Posterior vena cava (tissue), 2 donors: ENCODE measurements at places on chromosomes 1 and 21. TPM values are rescaled to one million over a fixed set of nuclear protein-coding genes. Genes with fewer than 3 reads are reported as not detected.

The CLDN17 gene
- total RNA-seq, result not detected

The CYP4Z1 gene
- 1.4 TPM for total RNA-seq

The AVPR1B gene
- total RNA-seq, result not detected

The RXRG gene
- 0.56 TPM for total RNA-seq

The KRTAP10-11 gene
- not detected for total RNA-seq

The RASAL2 gene
- 34.8 TPM for total RNA-seq

The FAM163A gene
- total RNA-seq, result not detected

The MTX1 gene
- 20.9 TPM for total RNA-seq

The RHD gene
- total RNA-seq, result not detected

The COL11A1 gene
- 1.00 TPM for total RNA-seq

The FCGR1A gene
- total RNA-seq, result 5.6 TPM

The IL12RB2 gene
- 1.1 TPM for total RNA-seq

The SMCP gene
- not detected for total RNA-seq

DNA sequence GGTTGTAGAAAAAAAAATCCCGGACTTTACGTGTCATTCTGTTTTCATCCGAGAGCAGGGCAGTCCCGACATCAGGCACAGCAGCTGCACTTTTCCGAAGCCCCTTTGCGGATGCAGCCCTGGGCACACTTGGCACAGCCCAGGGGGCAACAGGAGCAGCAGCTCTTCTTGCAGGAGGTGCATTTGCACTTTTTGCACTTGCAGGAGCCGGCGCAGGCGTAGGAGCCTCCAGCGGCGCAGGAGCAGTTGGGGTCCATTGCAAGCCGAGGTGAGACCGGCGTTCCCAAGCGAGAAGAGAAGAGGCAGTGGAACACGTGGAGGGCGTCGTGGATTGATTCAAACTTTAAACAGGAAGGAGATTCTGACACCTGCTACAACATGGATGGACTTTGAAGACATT is at the start of gene MT1HL1:
TSS of gene MT1HL1 (minus strand) at position 326 of the 400 bp plus-strand sequence. CDS start at position 257, 69 bp downstream.
- no peak for DNase-seq

DNA sequence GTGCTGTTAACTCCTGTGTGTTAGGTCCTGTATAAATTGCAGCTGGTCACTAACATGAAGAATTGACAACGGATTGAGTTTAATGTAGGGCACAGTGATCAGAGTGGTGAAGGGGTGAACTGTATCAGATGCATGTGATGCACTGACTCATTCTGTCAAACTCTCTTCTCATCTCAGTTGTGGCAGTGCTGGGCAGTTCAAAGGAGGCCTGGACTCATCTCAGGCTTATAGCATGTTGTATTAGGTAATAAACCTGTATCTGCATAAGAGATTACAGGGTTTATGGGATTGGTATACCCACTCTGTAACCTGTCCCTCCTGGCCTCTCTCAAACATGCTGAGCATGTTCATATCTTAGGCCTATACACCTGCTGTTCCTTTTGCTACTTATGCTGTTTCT is 12.4 kb upstream of the GBP3 start:
- no peak for DNase-seq

DNA sequence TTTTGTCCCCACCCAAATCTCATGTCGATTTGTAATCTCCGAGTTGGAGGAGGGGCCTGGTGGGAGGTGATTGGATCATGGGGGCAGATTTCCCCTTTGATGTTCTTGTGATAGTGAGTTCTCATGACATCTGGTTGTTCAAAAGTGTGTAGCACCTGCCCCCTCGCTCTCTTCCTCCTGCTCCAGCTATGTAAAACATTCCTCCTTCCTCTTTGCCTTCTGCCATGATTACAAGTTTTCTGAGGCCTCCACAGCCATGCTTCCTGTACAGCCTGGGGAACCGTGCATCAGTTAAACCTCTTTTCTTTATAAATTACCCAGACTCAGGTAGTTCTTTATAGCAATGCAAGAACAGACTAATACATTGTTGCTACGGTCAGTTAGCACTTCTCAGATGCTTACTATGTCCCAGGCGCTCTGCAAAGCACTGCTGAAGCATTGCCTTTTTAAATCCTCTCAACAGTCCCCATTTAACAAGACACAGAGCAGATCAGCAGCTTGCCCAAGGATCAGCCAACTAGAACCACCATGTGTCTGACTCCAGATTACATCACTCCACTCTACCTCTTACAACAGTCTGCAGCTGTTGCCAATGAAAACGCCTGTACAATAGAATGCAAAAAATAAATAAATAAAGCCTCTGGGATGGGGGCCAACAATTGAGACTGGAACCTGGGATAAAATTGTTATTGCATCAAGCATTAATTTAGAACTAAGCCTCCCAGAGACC is 52.4 kb upstream of the USP1 start:
- DNase-seq, result no peak

- no peak for DNase-seq
These were observed 626 bp downstream of the CXADR start for GRCh38 chr21:17513214-17514123.

DNA sequence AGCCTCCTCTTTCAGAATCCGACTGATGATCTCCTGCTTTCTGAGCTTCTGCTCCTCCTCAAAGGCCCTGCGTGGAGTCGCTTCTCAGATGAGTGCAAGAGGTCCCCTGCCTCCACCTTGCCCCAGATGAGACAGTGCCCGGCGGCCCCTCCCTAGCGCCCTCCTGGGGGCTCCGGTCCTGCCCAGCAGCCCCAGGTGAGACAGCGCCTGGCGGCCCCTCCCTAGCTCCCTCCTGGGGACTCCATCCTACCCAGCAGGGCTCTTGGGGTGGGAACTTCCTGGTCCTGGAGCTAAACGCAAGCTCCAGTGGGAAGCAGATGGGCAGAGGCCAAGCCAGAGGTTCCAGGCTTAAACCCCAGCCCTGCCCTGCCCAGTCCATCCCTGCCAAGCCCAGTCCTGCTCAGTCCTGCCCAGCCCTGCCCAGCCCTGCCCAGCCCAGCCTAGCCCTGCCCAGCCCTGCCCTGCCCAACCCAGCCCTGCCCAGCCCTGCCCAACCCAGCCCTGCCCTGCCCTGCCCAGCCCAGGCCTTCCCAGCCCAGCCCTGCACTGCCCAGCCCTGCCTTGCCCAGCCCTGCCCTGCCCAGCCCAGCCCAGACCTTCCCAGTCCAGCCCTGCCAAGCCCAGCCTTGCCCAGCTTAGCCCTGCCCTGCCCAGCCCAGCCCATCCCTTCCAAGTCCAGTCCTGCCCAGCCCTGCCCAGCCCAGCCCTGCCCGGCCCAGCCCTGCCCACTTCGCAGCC is 34.6 kb downstream of the CFAP74 start:
- DNase-seq, result no peak

DNA sequence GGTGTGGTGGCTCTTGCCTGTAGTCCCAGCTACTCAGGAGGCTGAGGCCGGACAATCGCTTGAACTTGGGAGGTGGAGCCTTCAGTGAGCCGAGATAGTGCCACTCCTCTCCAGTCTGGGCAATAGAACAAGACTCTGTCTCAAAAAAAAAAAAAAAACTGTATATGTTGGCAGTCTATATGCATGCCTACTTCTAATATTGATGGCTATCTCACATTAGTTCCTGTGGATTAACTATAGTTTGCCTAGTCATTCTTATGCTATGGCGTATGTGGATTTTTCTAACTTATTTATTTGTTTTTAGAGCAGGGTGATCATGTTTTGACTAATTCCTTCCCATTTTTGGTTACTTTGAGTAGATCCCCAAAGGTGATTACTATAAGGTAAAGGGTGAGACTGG is 9.4 kb downstream of the GSTM1 start:
- DNase-seq, result no peak

GRCh38 chr21:43974791-43975468 is 37.2 kb upstream of the TRAPPC10 start:
- no peak for DNase-seq

GRCh38 chr1:8493916-8494540 is 176.1 kb downstream of the SLC45A1 start:
- no peak for DNase-seq

- no peak for DNase-seq
These were observed 865 bp upstream of the PTPN22 start for GRCh38 chr1:113872219-113872935.

DNA sequence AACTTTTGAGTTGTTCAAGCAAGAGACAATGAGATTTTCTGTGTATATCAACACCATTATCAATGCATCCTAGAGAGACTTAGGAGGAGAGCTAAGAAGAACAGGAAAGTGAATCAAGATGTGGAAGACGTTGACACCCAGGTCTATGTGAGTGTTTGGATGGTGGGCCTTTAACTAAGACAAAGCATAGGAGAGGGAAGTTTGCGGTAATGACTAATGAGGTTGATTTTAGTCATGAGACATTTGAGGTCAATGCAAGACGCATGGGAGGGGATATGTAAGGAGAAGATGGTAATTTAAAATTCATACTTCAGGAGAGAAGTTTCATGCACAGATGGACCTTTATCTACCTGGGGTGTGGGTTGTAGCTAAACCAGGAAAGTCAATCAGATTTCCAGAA is 269.6 kb downstream of the VAV3 start:
- no peak for DNase-seq

DNA sequence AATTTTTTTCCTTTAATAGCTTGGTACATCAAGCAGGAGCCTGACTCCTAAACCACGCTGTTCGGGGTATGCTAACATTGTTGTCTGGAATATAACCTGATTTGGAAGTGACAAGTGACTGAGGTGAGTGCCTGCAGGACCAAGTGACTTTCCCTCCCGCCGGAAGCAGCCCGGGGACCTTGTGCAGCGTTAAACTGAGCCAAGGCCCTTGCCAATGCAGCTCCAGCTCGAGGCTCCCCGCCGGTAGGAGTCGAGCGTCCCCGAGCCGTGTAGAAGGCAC is 716 bp upstream of the MTARC1 start:
- no peak for DNase-seq

DNA sequence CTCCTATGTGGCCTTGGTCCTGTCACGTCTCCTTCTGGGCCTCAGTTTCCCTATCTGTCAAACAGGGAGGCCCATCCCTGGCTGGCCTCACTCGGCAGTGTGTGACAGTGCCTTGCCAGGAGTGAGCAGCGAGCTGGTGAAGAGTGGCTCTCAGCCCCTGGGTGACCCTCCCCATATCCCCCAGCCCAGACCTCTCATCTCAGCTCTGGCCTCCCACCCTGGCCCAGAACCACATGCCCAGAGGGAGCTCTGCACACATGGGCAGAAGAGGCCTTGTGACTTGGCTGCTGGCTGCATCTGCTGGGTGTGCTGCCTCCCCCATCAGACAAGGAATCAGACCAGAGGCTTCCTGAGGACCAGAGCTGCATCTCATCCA is 19.5 kb upstream of the PADI1 start:
- DNase-seq, result peak; percentile 35

DNA sequence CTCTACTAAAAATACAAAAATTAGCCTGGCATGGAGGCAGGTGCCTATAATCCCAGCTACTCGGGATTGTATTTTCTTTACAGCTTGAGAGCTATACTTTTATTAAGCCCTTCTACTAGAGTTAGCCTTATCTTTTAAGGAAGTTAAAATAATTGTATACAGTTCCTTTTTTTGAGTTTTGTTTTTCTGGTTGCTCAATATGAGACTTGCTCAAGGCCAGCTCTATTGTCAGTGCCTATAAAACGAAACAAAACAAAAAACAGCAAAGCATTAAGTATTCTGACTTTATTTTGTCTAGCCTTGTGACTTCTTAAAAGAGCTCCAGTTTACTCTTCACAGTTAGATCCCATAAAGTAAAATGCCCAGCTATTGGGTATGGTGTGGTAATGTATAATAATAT is 17.2 kb downstream of the PKN2 start:
- DNase-seq, result no peak

DNA sequence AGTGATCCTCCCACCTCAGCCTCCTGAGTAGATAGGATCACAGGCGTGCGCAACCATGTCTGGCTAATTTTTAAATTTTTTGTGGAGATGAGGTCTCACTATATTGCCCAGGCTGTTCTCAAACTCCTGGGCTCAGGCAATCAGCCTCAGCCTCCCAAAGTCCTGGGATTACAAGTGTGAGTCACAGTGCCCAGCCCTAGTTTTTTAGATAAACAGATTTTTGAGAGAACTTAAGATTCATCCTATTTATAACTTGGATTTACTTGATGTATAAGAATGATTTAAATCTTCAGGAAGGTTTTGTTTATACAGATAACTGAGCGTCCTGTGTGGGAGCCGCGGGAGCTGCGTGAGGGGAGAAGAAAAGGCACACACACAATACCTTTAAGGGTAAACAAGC is 26.2 kb downstream of the HEYL start:
- no peak for DNase-seq

GRCh38 chr1:20093303-20093702 is 23.3 kb downstream of the PLA2G5 start:
- DNase-seq, result no peak

- no peak for DNase-seq
These were observed 35.5 kb downstream of the IGFN1 start for GRCh38 chr1:201226178-201226514.

DNA sequence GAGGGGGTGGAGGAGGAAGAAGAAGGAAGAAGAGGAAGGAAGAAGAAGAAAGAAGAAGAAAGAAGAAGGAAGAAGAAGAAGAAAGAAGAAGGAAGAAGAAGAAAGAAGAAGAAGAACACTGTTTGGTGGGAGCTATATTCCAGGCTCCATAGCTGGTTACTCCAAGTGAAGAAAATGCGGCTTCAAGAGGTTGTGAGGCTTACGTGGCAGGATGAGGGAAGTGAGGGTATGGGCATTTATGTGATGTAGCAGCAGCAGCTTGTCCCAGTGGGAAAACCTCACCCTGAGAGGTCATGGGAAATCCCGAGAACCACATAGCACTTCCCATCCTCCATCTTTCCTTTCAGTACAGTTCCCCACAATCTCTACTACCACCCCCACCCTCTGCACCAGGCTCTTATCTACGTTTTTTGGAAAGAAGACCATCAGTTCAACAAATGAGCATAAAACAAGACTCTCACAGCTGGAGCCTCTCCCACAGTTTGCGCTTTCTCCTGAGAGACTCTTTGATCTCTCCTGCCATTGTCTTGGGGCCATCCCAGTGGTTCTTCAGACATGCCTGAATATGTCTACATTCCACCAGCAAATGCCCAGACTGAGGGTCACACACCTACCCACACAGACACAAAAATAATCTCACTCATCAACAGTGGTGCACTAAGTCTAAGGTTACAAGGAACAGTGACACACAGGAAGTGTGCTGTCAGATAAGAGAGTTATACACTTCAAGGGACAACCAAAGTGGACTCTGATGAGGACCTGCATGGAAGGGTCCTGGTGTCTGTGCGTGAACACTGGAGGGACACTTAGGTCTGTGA is 77.9 kb upstream of the KCNJ15 start:
- no peak for DNase-seq
